ENCODE measurements at places on chromosomes 6 and 20. TPM values are rescaled to one million over a fixed set of nuclear protein-coding genes. Genes with fewer than 3 reads are reported as not detected.
A peak's percentile ranks its signal among the peaks of the same experiment; 100 is the strongest.

The ISM1 gene
- total RNA-seq = 0.99 TPM

The GPR63 gene
- 2.2 TPM for total RNA-seq

The SAMHD1 gene
- total RNA-seq = 27.1 TPM

The NCR2 gene
- not detected for total RNA-seq

GRCh38 chr6:40672087-40672486 lies 84.9 kb upstream of the LRFN2 start:
- no peaks in the 10 kb centered on the region for H3K4me1 ChIP-seq
- H3K27ac ChIP-seq = no peak overlapping the region
- DNase-seq = no peak
- H3K36me3 ChIP-seq = no peaks in the 10 kb centered on the region
- H3K4me3 ChIP-seq = no peak overlapping the region

DNA sequence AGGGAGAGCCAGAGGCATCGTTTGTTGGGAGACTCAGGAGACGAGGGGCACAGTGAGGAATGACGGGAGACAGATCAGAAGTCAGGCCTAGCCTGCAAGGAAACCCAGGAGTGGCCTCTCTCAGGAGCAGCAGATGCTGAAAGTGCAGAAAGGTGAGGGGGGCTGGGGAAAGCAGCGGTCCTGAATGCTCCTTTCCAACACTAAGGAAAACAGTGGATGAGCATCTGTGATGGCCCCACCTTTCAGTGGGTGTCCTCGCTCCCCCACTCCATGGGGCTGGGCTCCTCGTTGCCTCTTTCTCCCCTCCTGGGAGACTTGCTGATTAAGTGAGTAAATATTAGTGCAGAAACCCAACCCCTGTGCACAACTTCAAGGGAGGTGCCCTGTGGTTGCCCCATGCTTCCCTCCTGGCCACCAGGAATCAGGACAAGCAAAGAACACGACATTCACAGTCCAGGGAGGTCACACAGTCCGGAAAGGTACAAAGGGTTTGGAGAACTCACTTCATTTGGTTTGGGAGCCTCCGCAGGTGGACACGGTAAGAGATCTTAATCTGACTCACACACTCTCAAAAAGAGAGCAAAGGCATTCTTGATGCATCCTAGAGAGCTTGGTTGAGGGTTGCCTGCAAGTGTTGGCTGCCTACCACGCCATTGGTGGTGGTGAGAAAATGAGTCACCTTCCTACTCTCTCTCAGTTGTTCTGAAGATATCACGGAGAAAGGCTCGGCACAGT lies 9.7 kb upstream of the BPIFB1 start:
- no peak overlapping the region for H3K4me3 ChIP-seq
- DNase-seq = no peak
- H3K36me3 ChIP-seq = no peaks in the 10 kb centered on the region
- no peaks in the 10 kb centered on the region for H3K4me1 ChIP-seq
- H3K27ac ChIP-seq = no peak overlapping the region

DNA sequence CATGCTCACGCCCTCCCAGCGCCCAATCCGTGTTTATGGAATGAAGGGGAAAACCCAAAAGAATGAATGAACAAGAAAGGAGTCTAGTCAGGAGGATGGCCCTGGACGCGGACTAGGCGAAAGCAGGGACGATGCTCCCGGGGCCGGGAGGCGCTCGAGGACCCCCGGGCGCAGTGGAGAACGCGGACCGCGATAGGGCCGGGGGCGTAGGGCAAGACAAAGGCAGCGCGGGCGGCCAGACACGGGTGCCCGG lies 758 bp downstream of the GCLC start:
- H3K36me3 ChIP-seq = no peaks in the 10 kb centered on the region
- peaks cover 30% of the 10 kb centered on the region for H3K4me1 ChIP-seq
- H3K27ac ChIP-seq = peak overlapping the region; percentile 95
- DNase-seq = no peak

GRCh38 chr6:168713839-168714238 lies 272.9 kb downstream of the SMOC2 start:
- no peak overlapping the region for H3K4me3 ChIP-seq
- H3K36me3 ChIP-seq = no peaks in the 10 kb centered on the region
- DNase-seq = no peak
- H3K4me1 ChIP-seq = no peaks in the 10 kb centered on the region

GRCh38 chr6:134875367-134875766 lies 74.5 kb downstream of the ALDH8A1 start:
- H3K4me3 ChIP-seq = no peak overlapping the region
- no peaks in the 10 kb centered on the region for H3K27me3 ChIP-seq
- no peak overlapping the region for H3K27ac ChIP-seq
- no peak for DNase-seq
- H3K4me1 ChIP-seq = no peaks in the 10 kb centered on the region
- H3K36me3 ChIP-seq = no peaks in the 10 kb centered on the region

DNA sequence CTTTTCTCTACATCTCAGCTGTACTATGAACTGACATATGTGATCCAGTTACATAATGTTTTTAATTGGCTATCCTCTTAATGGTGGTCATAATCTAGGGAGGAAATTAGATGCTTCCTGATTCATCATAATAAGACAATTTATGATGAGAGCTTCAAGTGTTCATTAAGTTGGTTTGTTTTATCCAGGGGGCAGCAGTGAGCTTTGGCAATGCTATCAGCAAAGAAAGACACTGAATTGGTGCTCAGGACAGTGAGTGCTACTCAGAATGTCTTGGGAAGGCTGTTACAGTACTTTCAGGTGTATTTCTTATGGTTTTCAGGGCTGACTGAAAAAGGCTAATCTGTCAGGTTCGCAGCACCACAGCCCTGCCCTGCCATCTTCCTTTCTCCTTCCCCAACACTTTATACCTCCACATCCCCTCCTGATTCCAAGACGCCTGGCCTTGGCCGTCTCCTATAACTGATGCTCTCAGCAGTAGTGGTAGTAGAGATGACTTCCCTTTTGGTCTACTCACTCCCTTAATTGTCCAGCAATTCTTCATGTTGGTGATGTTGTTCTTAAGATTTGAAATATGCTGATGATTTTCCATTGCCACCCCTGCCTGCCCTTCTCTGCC lies 67.0 kb upstream of the TNFAIP3 start:
- H3K27ac ChIP-seq = no peak overlapping the region
- DNase-seq = peak; percentile 60
- H3K4me1 ChIP-seq = no peaks in the 10 kb centered on the region
- H3K4me3 ChIP-seq = no peak overlapping the region

- peaks cover 9% of the 10 kb centered on the region for H3K4me1 ChIP-seq
- H3K4me3 ChIP-seq = no peak overlapping the region
- DNase-seq = no peak
- no peaks in the 10 kb centered on the region for H3K27me3 ChIP-seq
Measured at GRCh38 chr20:40966103-40966502, 62.5 kb upstream of the TOP1 start.

- no peak for DNase-seq
- H3K4me3 ChIP-seq = no peak overlapping the region
- no peaks in the 10 kb centered on the region for H3K27me3 ChIP-seq
- no peaks in the 10 kb centered on the region for H3K4me1 ChIP-seq
- H3K36me3 ChIP-seq = no peaks in the 10 kb centered on the region
Measured at GRCh38 chr6:52657870-52658269, 13.0 kb upstream of the TMEM14A start.

DNA sequence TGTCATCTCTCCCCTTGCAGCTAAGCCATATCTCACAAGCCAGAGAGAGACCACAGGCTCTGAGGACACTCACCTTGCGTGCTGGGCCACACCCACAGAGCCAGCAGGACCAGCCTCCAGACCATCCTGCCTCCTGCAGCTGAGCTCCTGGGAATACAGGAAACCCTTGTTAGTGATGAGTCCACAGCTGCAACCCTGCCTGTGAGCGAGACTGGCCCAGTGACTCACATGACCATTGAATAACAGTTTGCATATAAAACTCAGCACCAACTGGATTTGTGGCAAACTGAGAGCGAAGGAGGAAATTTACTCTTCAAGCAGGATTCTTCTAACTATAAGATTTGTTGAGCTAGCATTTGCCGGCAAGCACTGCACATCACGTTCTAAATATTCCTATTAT lies 3.0 kb downstream of the THBS2 start:
- no peaks in the 10 kb centered on the region for H3K36me3 ChIP-seq
- H3K4me3 ChIP-seq = peak overlapping the region; percentile 55
- no peak for DNase-seq
- peaks cover 19% of the 10 kb centered on the region for H3K4me1 ChIP-seq

GRCh38 chr20:56689318-56689717 lies 60.2 kb downstream of the TFAP2C start:
- no peak overlapping the region for H3K4me3 ChIP-seq
- peaks cover 28% of the 10 kb centered on the region for H3K27me3 ChIP-seq
- H3K27ac ChIP-seq = no peak overlapping the region
- H3K36me3 ChIP-seq = no peaks in the 10 kb centered on the region
- no peak for DNase-seq

DNA sequence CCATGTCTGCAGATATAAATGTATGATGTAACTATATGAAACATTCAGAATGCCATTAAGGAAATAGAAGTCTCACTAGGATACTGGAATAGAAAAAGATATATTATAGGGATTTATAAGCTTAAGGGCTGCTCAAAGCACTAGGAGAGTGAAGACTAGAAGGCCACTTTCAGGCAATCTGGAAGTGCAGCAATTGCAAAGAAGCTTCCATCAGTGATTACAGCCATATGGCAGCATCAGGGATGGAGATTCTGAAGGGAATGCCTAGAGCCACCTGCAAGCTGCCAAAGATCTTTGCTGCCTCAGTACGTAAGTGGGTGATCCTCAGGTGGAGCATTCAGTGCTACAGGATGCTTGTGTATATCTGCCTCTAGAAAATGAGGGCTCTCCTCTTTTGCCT lies 796.2 kb upstream of the EPHA7 start:
- H3K4me1 ChIP-seq = no peaks in the 10 kb centered on the region
- no peak overlapping the region for H3K27ac ChIP-seq
- no peak for DNase-seq
- H3K4me3 ChIP-seq = no peak overlapping the region

- H3K27me3 ChIP-seq = no peaks in the 10 kb centered on the region
- no peaks in the 10 kb centered on the region for H3K4me1 ChIP-seq
- no peaks in the 10 kb centered on the region for H3K36me3 ChIP-seq
- no peak overlapping the region for H3K27ac ChIP-seq
Measured at GRCh38 chr6:21628160-21628559, 34.6 kb downstream of the SOX4 start.

DNA sequence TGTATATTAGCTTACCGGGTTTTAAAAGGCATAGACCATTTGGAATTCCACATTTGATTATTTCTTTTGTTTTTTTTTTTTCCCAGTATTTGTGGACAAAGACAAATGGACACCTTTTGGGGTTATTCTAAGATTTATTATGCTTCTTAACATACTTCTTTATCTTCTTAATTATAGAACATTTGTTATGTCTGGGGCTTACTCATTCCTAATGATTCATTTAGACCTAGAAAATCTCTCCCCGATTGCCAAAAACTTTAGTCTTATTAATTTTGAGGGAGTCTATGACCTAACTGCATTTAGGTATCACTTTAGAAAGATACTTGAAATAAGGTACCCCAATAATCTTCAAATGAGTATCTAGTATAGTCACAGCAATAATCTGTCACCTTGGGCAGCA lies 170.7 kb upstream of the PREP start:
- no peaks in the 10 kb centered on the region for H3K4me1 ChIP-seq
- DNase-seq = no peak
- no peak overlapping the region for H3K4me3 ChIP-seq

DNA sequence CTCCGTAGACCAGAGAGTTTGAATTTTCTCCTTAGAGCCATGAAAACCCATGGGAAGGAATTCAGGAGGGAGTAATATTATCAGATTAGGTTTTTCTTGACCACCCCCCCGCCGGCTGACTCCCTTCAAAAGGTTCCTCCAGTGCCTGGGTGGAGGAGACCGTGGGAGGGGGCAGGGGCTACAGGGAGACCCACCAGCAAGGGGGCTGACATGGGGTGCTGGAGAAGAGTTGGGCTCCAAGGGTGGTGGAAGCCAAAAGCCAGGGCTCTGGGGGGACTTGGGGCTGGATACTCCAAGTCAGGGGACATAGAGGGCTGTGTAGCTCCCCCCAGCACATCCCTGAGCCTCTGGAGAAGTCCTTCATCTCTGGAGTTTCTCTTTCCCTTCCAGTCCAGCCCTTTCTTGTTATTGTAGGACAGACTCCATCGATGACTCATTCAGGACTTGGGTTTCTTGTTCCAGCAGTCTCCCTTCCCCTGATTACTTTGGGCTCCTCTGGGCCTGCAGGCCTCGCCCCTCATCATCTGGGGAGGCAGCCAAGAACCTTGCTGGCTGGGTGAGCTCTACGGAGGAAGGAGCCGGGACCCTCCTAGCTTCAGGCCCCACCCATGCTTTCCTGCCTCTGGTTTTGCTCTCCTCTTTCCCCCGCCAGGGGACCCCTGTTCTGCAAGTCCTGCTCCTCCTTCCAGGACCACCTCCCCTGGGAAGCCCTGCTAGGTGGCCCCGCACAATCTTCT lies 10.5 kb upstream of the KIAA1755 start:
- no peaks in the 10 kb centered on the region for H3K27me3 ChIP-seq
- H3K27ac ChIP-seq = peak overlapping the region; percentile 70
- H3K4me3 ChIP-seq = no peak overlapping the region
- peaks cover 14% of the 10 kb centered on the region for H3K4me1 ChIP-seq

DNA sequence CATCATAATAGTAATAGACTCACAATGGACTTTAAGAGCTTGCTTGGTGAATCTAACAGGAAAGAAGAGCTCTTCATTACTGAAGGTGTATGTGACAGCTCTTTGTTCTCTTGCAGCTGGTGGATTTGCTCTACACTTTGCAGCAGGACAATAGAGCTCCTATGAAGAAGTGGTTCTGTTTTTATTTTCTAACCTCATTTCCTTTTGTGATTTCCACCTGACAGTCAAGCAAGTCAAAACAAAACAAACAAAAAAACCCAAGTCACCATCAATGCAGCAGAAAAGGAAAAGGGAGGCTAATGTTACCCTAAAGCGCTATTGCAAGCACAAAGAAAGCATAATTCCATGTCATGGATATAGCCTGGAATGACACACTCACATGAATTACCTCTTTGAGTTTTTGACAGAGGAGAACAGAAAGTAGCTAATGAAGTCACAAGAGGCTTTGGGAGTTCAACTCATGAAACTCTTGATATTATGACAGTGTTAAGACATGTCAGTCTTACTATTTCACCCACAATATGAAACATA lies 1188.1 kb downstream of the EPHA7 start:
- H3K27me3 ChIP-seq = no peaks in the 10 kb centered on the region
- no peak overlapping the region for H3K27ac ChIP-seq
- no peaks in the 10 kb centered on the region for H3K36me3 ChIP-seq
- DNase-seq = no peak

DNA sequence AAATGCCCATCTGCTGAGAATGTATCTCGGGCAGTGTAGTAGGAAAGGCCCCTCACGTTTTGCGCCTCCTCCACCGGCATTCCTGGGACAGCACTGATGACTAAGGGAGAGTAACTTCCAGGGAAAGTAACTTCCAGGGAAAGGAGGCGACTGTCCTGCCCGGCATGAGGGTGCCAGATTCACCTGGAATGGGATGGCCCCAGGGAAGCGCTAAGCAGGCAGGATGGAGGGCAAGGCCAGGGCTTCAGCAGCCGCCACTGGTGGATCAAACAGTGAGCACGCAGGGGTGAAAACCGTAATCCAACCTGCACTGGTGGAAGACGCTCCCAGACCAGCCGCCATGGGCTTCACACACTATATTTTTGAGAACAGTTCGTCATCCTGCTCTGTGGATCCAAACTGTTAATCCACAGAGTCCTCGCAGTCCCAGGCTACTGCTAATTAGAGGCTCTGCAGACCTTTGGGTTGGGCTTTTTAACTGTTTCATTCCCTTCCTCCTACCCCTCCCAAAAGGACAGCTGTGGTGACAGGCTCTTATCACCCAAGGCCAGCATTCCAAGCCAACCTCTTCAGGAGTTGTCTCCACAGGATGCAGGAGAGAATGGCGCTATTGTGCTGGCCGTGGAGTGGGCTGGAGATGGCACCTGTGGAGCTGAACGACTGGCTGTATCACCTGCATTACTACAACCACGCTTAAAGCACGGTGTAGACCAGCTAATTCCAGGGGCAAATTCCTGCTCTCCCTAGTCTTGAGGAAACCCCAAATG lies 178.9 kb downstream of the DLL1 start:
- H3K27ac ChIP-seq = no peak overlapping the region
- no peaks in the 10 kb centered on the region for H3K36me3 ChIP-seq
- no peaks in the 10 kb centered on the region for H3K4me1 ChIP-seq
